NCI-H1417 (cell line): ENCODE measurements at places on chromosomes 3 and 15.

DNA sequence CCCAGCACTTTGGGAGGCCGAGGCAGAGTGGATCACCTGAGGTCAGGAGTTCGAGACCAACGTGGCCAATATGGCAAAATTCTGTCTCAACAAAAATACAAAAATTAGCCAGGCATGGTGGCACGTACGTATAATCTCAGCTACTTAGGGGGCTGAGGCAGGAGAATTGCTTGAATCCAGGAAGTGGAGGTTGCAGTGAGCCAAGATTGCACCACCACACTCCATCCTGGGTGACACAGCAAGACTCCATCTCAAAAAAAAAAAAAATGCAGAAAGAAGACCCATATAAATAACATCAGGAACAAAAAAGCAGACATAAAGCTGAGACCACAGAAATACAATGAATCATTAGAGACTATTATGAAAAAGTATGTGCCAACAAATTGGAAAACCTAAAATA lies 235.2 kb upstream of the VEPH1 start:
- DNase-seq: no peak

DNA sequence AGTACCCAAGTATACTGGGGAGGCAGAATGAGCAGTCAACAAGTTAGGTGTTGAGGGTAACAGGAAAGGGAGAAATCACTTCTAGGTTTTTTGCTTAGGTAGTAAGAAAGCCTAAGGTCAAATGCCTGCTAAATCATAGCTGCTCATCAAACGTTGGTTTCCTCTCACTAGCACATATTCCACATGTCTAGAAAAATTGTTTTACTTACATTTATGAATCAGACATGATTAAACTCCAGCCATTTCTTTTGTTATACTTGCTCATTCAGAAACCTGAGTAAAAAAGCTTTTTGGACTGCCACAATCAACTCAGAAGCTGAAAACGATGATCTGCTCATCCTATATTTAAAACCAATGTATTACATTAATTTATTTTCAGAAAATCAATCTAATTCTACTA lies 40.2 kb downstream of the SLC9A9 start:
- no peak for DNase-seq

GRCh38 chr3:141816958-141817357 lies 53.8 kb downstream of the GRK7 start:
- DNase-seq: no peak

- DNase-seq: no peak
Measured at GRCh38 chr3:195129644-195130492, 141.1 kb downstream of the XXYLT1 start.

- DNase-seq: peak; percentile 25
Measured at GRCh38 chr3:128665362-128666021, 14.9 kb upstream of the RPN1 start.

DNA sequence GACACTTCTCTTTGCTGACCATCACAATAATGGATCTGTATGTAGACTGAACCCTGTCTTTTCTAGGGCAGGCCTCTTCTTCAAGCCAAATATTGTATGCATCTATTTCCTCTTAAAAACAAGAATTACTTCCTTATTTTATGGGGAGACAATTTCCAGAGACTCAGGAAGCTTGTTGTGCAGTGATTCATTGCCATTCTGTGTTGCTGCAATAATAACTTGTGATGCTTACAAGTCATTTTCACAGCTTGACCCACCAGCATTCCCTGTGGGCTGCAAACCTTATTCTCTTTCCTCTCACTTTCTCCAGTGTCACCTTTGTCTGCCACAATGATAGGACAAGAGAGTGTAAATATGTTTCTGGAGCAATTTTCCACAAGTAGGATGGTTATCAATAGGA lies 276.7 kb upstream of the SGO1 start:
- no peak for DNase-seq

DNA sequence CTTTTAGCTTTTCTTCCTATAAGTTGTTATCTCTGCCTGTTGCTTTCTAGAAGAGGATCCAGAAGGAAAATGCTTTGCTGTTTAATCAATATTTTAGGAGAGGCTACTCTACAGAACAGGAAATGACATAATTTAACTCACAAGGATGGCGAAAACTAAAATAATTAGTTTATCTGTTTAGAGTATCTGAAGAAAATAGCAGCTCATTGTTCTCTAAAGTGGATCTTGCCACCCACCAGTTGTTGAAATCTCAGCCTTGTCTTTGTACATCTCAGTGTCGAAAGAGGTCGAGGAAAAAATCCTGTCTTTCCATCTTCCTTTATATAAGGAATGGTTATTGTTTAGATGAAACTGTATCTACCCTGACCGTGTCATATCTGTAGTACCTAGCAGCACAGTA lies 126.6 kb downstream of the ZNF609 start:
- no peak for DNase-seq

DNA sequence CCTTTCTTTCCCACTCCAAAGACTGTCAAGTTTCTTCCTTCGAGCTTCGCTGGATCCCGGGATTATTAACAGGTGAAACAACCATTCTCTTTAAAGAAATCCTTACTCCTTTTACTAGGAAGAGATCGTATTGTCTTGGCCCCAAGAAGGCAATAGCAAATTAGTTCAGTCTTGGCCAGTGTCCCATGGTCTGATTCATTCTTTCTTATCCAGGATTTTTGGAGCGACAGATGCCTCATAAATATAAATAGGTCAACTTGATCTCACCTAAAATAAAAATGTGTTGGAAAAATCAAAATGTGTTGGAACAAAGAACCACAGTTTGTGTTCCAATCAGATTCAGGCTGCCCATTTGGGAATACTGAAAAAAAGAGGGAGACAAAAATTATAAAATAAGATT lies 140.1 kb upstream of the TMEM108 start:
- no peak for DNase-seq

- no peak for DNase-seq
Measured at GRCh38 chr15:26051761-26052675, 188.9 kb upstream of the ATP10A start.

GRCh38 chr3:141401573-141402475 lies 33.5 kb downstream of the ZBTB38 start:
- DNase-seq: peak; percentile 42

DNA sequence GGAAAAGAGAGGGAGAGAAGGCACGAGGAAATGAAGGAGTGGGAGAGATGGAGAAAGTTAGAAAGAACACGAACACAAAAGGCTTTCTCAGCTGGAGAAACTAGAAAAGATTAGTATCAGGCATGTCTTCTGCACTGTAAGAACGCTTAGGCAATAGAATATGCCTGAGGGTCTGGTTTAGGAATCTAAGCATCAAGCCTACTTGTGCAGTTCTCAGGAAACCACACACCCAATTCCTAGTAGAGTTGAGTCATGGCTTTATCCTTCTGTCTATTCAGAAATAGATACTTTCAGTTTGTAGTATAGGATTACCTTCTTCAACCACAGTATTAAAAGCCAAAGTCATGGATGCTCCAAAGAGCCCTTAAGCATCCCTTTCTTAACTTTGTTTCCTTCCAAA lies 969.4 kb downstream of the NTRK3 start:
- no peak for DNase-seq

DNA sequence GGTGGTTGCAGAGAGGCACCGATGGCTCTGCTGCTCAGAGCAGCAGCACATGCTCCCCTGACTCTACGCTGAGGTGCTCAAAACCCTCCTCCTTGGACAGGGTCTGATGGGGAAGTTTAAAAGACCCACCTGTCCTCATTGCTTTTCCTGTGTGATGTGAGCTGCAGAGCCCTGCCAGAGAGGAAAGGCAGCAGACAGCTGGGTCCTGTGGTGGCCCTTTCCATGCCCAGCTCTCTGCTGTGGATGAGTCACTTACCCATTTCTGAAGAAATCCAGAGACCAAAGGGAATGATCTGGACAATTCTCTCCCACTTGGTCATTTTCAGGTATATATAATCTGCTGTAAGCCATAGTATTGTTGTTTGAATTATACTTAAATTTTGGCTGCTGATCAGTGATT lies 121.7 kb downstream of the CHDH start:
- no peak for DNase-seq

GRCh38 chr3:42394579-42395288 lies 15.7 kb downstream of the LYZL4 start:
- peak; percentile 72 for DNase-seq

GRCh38 chr3:17028363-17028762 lies 143.6 kb downstream of the PLCL2 start:
- no peak for DNase-seq

DNA sequence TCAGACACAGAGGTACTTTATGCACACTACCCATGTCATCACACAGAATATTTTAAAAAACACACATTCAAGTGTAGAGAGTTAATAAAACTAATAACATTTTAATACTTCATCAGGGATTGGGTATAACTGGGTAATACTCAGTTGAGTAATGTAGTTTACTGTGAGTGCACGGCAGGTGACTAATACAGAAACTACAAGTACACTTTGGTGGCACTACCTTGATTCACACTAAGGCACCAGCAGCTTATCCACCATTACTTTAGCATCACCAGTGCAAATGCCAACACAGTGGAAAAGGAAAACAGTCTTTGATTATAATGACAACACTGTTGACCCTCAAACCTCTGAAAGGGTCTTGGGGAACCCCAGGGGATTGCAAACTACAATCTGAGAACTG lies 33.6 kb downstream of the ZNF280D start:
- DNase-seq: no peak

DNA sequence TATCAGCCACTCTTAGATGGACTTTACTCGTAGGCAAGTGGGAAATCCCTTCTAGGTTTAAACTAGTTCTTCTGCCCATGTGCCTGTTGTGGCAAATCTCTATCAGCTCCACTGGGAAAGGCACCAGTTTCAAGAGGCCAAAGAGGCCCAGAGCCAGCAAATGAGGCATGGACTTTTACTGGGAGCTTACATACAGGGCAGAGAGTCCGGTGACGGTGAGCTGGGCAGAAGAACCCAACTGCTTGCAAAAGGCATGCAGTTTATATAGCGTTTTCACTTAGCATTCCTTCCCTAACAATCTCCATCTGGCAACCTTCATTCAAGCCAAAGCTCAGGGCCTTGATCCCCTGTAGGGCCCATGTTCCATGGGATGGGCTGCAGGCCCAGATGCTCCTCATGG lies 93.0 kb upstream of the C3orf80 start:
- DNase-seq: no peak

- DNase-seq: no peak
Measured at GRCh38 chr3:81485444-81485865, 276.0 kb downstream of the GBE1 start.

DNA sequence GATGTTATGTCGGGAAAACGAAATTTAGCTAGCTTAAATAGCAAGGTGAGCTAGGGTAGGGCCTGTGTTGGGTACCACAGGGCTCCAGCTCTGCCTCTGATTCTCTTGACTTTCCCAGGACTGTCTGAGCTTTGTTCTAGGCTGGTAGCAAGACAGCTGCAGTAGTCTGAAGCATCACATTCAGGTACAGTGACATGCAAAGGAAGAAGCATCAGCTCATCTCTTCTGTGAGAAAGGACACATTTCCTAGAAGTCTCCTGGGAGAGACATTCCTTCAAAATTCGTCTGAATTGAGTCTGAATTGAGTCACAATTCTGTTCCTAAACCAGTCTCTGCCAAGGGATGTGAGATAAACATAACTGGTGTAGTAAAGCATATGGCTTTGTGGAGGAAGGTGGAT lies 8.5 kb upstream of the UBXN7 start:
- no peak for DNase-seq

DNA sequence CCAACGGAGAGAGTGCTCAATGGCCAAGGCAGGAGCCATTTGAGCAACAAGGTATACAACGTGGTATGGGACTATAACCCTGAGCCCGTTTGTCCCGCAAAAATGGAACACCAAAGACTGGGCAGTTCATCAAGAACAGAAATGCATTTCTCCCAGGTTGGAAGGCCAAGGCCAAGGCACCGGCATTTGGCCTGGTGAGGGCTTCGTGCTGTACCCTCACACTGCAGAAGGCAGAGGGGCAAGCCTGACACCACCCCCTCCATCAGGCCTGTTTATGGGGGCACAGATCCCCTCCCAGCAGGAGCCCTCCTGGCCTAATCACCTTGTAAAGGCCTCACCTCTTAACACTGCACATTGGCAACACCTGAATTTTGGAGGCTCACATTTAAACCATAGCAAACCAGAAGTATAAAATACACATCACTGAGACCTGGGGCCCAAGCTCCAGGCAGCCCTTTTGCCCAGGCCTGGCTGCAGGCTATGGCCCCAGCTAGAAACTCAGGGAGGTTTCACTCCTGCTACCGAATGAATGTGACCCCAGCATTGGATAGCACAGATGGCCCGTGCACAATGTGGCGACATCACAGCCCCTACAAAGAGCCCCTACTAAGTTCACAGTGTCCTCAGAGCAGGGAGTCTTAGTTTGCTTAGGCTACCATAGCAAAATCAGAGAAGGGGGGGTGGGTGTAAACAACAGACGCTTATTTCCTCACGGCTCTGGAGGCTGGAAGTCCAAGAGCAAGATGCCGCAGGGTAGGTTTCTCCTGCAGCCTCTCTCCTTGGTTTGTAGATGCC lies 47.1 kb downstream of the KLF15 start:
- DNase-seq: no peak

DNA sequence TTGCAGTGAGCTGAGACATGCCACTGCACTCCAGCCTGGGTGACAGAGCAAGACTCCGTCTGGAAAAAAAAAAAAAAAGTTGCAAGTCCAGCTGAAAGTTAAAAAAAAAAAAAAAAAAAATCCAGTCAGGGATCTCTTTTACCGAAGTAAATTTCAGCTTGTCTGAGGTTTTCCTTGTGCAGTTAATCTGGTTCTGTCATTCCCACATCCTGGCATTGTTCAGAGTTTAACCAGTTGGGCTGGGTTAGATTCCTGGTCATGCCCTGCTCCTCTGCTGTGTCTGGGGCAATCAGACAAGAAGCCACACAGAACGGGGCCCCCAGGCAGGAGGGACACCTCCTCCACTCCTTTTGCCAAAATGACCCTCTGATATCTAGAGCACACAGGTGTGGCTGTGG lies 84.1 kb upstream of the KLHL25 start:
- DNase-seq: no peak

DNA sequence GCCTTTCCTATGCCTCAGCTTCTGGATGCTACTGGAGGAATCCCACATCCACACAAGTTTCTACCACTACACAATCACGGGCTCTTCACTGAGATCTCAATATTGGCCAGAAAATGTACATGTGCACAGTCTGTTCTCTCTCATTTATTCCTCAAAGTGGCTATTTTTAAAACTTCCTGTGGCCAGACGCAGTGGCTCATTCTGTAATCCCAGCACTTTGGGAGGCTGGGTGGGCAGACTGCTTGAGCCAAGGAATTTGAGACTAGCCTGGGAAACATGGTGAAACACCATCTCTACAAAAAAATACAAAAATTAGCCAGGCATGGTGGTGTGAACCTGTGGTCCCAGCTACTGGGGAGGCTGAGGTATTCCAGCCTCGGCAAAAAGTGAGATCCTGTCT lies 91.4 kb upstream of the PRTG start:
- DNase-seq: no peak
